Fibroblast of the conjunctiva (primary cell): ENCODE measurements at places on chromosomes 13 and 19.

GRCh38 chr13:64662887-64663593 is 2567.1 kb downstream of the PCDH9 start:
- no peak for DNase-seq

GRCh38 chr13:44298314-44298713 is 75.3 kb upstream of the SERP2 start:
- DNase-seq = no peak

GRCh38 chr19:55279770-55280643 is at the start of gene HSPBP1:
Gene HSPBP1 (minus strand): TSS chr19:55280110. CDS start chr19:55279608, 502 bp downstream.
- DNase-seq = peak; percentile 91

DNA sequence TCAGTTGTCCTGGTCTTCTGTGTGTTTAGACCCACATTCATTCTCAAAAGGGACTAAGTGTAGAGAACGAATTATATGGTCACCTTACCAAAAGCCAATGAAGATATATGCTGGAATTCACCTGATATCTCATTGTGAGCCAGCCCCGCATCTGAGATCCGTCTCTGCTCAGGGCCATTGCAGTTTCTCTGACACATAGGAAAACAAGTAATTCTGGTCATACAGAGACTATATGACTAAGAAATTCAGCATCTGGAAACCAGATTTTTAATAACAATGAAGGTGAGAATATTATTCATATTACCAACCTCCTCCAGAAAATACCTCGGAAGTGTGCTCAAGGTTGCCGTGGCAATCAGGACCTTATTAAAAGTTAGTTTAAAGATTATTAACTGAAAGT is 278.6 kb upstream of the EDNRB start:
- no peak for DNase-seq

GRCh38 chr19:48611872-48612271 is 3.0 kb downstream of the FAM83E start:
- no peak for DNase-seq

- DNase-seq = peak; percentile 48
Observed at GRCh38 chr13:110916301-110917142, 1.7 kb upstream of the ANKRD10 start.
